T-helper 2 cell treated with Interferon-gamma antibody and Interleukin-4, amounts not matched to agents 5 μg/mL and 100 μg/mL, for 36 hours (primary cell): ENCODE measurements at places on chromosomes 3 and 15.

DNA sequence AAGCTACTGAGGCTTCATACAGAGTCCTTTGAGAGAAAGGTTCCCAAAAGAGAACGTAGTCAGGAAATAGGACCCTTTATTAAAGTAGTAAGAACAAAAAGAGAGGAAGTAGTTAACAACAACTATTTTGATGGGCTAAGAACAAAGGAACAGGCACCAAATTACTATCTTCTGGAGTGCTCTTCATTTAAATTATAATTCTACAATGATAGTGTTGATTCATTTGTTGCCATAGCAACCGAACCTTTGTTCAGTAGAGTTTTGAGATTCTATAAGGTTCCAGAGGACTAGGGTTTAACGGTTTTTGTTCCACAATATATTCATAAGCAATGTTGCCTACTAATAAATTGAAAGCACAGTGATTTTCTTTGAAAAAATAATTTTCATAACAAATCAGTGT is 78.8 kb downstream of the CMSS1 start:
- H3K27me3 ChIP-seq, result no peaks in the 10 kb centered on the region
- H3K4me1 ChIP-seq, result peaks cover 20% of the 10 kb centered on the region
- no peak for DNase-seq
- H3K4me3 ChIP-seq, result no peak overlapping the region
- no peak overlapping the region for H3K27ac ChIP-seq

DNA sequence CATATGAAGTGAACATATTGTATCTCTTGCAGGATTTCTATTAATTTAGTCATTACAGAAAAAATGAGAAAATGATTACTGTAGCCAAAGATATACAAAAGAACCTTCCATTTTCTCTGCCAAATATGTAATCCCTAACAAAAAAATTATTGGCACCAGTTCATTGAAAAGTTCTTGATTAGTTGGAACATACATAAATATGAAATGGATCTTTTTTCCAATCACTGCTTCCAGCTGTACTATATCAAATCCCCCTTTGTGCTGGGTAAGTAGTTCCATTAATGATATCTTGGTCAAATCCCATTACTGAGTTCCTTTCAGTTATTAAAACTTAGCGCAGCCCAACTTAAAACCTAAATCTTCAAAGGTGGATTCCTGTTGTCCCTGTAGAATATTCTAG is 263.8 kb downstream of the SLC9A9 start:
- peaks cover 11% of the 10 kb centered on the region for H3K4me1 ChIP-seq
- no peak overlapping the region for H3K27ac ChIP-seq
- DNase-seq, result no peak
- H3K4me3 ChIP-seq, result no peak overlapping the region

DNA sequence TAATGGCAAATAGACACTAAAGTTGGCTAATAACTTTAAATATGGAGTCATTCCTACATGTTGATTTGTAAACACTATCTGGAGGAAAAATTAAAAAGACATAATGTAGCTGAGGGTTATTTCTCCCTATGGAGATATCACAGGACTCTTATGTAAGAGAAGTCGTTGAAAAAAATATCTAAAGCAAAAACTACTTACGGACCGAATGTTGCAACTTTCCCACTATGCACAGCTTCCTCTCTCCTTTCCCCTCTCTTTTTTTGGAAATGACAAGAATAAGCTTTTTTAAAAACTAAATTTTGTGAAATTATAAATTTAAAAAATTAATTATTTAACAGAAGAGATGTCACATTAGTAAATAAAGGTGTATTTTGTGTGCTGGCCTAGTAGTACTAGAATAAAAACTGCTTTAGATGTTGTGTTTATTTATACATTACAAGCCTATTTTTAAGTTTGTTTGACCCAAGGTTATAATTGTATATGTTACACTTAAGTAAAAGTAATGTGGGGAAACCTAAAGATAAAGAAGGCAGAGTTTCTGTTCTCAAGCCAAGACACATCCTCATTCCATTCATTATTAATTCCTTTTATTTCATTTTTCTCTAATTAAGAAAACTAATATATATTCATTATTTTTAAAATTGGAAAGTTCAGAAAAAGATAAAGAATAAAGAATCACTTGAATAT is 20.7 kb upstream of the PPARG start:
- H3K4me3 ChIP-seq, result no peak overlapping the region
- H3K4me1 ChIP-seq, result no peaks in the 10 kb centered on the region
- DNase-seq, result no peak

GRCh38 chr3:15572138-15572537 is 29.2 kb downstream of the HACL1 start:
- no peak overlapping the region for H3K4me3 ChIP-seq
- H3K4me1 ChIP-seq, result peaks cover 8% of the 10 kb centered on the region
- no peak overlapping the region for H3K27ac ChIP-seq
- no peaks in the 10 kb centered on the region for H3K27me3 ChIP-seq

GRCh38 chr3:178476886-178477285 is 59.4 kb upstream of the KCNMB2 start:
- H3K27ac ChIP-seq, result no peak overlapping the region
- no peaks in the 10 kb centered on the region for H3K36me3 ChIP-seq
- no peaks in the 10 kb centered on the region for H3K4me1 ChIP-seq
- H3K4me3 ChIP-seq, result no peak overlapping the region
- DNase-seq, result no peak
- no peaks in the 10 kb centered on the region for H3K27me3 ChIP-seq

DNA sequence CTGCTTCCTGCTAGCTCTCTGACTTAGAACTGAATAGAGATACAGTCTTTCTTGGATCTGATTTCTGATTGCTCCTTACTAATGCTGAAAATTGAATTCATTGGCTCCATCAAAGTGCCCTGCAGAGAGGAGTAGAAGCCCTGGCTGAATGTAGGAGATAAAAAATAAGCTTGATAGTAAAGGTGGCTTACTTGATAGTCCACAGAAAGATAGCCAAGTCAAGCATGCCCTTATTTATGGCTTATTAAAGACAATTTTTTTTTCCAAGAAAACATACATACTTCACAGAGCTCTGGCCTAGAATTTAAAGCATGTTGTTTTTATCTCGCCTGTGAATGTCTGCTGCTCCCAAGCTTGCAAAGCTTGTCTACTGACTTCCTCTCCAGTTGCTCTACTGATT is 124.6 kb upstream of the CADPS start:
- H3K4me1 ChIP-seq, result no peaks in the 10 kb centered on the region
- DNase-seq, result no peak

GRCh38 chr15:47717036-47717612 is at the start of gene SEMA6D:
SEMA6D (plus strand) TSS chr15:47717505; CDS start chr15:47759799, 42,294 bp downstream.
- H3K27ac ChIP-seq, result no peak within 1 kb of the TSS
- H3K27me3 ChIP-seq, result peaks cover 63% of the 10 kb centered on the region
- H3K4me1 ChIP-seq, result peaks cover 2% of the 10 kb centered on the region
- H3K4me3 ChIP-seq, result no peak within 1 kb of the TSS
- no peak for DNase-seq
